Pons (tissue), 1 donor: ENCODE measurements at places on chromosomes 11 and 22.
A peak's percentile ranks its signal among the peaks of the same experiment; 100 is the strongest.

DNA sequence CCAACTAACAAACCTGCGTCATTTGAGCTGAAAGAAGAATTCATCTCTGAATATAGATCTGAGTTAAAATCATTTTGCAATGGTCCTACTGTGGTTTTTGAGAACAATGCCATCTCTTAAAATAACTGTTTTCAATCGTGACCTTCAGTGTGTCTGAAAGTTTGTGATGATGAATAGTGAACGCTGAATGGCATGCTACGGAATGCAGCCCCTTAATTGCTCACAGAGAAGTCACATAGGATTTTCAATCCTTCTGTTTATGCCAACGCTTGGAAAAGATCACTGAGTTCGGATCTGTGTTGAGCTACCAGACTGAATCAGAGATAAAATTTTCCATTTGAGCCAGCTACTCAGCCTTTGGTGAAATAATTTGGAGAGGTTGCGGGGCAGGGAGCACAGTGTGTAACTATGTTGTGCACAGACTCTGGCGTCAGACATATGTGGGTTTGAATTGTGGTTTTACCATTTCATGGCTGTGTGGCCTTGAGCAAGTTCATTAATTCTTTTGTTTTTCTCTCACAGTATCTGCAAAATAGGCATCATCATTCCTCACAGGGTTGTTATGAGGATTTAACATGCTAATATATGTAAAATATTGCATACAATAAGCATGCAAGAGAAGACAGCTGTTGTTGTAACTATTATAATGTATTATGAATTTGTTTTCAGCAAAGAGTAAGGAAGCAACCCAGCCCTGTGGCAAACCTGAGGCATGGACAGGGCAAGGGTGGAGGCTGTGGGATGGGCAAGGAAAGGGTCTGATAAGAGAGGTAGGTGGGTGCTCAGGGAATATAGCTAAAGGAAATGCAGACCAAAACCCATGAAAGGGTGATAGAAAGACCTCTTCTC, 679.9 kb downstream of the KCNA4 start:
- DNase-seq = no peak

DNA sequence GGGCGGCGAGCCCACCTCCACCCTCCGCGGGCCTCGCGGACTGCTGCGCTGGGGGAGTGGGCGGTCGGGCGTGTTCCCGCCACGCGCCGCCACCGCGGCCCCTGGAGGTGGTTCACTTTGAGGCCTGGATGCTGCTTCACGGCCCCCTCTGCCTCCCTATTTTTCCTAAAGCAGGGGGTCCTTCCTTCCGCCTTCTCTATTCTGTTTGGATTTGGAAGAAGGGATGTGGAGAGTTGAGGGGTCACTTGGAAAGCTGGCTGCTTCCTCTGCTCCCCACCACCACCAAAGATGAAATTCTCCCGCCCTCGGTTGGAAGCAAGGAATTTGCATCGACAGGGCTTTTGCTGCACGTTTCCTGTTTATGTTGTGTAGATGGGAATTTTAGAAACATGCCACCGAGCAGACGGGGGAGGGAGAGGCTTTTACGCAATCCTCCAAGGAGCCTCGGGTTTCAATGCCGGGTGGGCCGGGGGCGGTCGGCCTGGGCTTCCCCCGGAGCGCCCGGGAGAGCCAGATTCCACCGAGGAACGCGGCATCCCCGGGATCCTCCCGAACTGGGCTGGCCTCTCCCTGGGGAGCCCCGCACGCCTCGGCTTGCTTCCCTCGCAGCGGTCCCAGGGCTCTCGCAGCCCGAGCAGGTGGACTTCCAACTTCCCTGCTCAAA, 403 bp upstream of the SBF2 start:
- DNase-seq = peak; percentile 12

DNA sequence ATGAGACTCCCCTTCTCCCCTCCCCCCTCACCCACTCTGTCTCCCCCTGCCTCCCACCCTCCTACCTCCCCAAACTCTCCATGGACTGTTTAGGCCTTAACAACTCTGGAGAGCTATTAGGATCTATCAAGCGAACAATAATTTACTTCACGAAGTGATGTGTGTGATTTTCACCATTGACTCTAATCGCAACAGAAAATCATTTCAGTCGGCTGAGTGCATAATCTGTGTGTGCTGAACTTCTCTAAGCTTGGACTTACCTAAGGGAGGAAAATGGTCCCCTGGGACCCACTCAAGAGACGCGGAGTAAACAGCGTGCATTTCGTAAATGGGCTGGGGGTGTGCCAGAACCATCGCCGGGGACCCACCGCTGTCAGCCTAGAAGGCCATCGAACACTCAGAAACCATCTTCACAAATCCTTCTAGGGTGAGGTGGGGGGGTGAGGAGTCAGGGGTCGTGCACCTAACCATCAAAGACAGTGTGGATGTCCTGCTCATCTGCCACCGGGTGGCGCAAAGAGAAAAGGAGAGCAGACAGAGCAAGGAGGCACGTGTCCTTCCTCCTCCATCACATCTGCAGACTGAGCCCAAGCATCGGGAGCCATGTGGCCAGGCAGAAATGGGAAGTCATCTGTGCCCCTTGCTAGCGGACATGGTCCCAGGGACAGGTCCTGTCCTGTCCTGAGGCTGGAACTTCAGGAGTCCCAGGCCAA, 62.1 kb upstream of the NUP50 start:
- DNase-seq = peak; percentile 81

DNA sequence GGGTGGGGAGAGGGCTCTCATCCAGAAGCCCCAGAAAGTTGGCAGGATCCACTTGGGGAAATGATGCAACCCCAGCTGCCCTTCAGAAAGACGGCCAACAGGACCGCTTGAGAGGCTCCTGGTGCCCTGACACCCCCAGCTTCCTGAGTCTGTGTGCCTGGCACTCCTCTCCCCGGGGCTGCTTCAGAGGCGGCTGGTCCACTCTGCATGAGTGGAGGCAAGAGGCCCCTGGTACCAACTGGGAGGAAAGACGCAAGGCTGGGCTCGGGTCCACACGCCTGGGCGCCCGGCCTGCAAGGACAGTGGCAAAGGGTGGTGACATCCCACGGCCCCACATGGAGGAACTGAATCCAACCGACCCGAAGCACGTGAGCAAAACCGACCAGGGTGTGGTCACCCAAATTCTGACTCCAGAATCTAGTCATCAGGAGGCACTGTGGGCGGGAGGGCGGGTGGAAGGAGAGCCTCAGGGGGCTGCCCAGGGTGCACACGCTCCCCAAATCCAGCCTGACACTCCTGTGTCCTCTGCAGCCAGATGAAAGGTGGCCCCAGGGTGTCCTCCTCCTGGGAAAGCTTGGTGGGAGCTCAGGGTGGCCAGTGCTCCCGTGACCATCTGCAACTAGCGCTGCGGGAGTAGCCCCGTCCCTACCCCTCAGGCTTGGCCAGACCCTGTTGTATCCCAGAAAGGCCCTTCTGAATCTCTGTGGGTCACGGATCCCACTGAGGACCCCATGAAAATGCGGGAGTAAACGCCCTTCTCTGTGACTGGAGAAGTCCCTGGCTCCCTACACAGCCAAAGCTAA, 3.7 kb downstream of the RNH1 start:
- peak; percentile 96 for DNase-seq

DNA sequence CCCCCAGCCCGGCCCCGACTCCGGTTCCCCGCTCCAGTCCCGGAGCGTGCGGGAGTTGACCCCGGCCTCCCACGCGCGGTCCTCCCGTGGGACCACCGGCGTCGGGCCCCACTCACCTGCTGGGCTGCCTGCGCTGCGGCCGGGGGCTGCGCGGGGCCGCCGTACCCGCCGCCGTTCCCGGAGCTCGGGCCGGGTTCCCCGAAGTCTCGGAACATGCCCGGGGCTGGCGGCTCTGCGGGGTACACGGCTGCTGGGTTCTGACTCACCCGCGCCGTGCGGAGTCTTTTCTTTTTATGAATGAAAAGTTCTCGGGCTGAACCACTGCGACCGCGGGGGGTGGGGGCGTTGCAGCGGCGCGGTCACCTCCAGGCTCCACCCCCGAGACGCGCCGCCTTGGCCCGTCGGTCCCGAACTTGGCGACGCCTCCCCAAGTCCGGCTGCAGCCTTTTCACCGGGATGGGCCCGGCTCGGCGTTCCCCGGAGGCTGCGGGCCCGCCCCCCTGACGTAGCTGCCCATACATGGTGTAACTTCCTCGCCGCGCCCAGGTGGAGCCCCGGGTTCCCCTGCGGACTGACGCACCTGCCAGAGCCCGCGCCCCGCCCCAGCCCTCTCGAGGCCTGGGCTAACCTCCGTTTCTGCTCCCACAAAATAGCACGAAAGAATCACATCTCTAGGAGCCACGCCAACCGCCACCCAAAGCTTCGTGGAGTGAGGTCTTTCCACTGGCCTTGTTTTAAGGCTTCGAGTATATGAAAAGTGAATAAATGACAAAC, at the start of gene FOSL1:
Gene FOSL1 (minus strand): TSS at position 264 of the 774 bp plus-strand sequence. CDS start 49 bp downstream, at position 215.
- DNase-seq = peak; percentile 44
